ENCODE measurements at places on chromosomes 4 and X.
A peak's percentile ranks its signal among the peaks of the same experiment; 100 is the strongest.

- DNase-seq: no peak
These were observed 286.8 kb upstream of the FSTL5 start for GRCh38 chr4:162450531-162451035.

DNA sequence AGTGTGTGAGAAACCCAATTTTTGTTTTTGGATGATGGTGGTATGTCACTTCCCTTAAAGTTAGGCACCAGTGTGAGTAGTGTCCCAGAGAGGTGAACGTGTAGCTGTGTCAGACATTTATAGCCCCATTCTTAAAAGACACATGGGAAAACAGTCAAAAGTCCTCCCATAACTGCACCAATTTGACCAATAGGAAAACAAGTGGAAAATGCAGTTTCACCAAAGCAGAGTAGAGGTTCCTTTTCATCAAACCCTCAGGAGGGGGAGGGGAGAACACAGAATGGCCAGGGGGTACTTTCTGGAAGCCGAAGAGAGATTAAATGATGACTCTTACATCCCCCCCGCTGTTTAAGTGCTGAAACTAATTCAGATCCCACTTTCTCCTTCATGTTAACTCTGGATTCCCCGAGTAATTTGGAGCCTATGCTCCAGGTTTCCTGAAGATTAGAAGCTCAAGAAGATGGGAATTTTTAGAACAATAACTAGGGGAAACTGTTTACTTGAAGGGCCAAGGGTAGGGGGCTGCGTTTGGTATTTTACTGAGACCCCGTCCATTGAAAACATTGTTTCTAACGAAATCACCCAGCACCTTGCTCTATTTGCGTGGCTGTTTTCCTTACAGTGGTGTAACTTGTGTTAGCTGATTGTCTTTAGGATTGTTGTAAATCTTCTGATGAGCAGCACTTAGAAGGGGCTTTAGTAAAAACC, 2.1 kb upstream of the LEF1 start:
- DNase-seq: no peak

- no peak for DNase-seq
These were observed 9.6 kb upstream of the ABLIM2 start for GRCh38 chr4:8168232-8168631.

GRCh38 chr4:185734214-185734613, 77.8 kb downstream of the SORBS2 start:
- peak; percentile 57 for DNase-seq

- DNase-seq: no peak
These were observed 214.7 kb downstream of the TRAM1L1 start for GRCh38 chr4:116870686-116871085.

- no peak for DNase-seq
These were observed 12.4 kb upstream of the TDO2 start for GRCh38 chr4:155891058-155891457.

- DNase-seq: peak; percentile 84
These were observed 18.4 kb upstream of the LDB2 start for GRCh38 chr4:16916719-16917337.

- DNase-seq: no peak
These were observed 1957.4 kb upstream of the TENM3 start for GRCh38 chr4:180285796-180286195.

- no peak for DNase-seq
These were observed 465 bp downstream of the BMPR1B start for GRCh38 chr4:94758141-94758699.

DNA sequence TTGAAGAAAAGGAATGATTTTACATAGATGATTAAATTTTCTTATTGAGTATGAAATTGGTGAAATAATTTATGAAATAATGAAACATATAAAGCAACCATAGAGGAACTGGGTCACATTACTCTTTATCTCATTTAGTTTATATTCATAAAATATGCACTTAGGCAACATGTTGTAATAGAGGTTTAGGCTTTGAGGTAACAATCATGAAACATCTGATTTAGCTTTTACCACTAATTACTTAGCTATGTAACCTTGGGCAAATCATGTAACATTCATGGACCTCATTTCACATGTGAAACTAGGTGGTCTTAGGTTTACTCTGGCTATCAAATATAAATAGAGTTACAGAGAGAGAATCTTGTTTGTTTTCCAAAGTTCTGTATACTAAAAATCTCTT, 54.5 kb upstream of the SMARCA5 start:
- no peak for DNase-seq

DNA sequence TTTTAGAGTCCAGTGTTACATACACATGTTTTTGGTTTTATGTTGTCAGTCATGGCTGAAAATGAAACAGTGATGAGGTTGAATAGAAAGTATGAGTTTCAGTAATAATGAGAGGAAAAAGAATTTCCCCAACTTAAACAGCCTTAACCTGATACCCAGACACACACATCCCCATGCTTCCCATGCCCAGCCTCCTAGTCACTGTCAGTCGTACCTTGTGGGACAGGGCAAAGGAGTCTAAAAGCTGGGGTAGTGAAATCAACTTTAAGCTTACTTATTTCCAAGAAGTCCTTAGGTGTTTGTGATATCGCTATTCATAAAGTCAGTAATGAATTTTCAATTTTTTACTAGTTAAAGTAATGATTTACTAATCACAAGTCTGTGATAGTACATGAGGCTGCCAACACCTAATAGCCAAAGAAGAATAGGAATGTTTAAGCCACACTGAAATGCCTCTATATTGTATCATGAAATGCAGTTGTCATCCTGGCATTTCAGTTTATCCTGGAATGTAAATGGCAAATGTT, 24.3 kb upstream of the GPR34 start:
- DNase-seq: no peak

GRCh38 chrX:65643531-65644052, 23.9 kb upstream of the MSN start:
- no peak for DNase-seq

GRCh38 chr4:121182296-121182695, 18.2 kb upstream of the TNIP3 start:
- peak; percentile 59 for DNase-seq

- no peak for DNase-seq
These were observed 55.9 kb upstream of the RASSF6 start for GRCh38 chr4:73676136-73676535.

GRCh38 chr4:169566021-169566818, 46.2 kb downstream of the NEK1 start:
- DNase-seq: peak; percentile 64

DNA sequence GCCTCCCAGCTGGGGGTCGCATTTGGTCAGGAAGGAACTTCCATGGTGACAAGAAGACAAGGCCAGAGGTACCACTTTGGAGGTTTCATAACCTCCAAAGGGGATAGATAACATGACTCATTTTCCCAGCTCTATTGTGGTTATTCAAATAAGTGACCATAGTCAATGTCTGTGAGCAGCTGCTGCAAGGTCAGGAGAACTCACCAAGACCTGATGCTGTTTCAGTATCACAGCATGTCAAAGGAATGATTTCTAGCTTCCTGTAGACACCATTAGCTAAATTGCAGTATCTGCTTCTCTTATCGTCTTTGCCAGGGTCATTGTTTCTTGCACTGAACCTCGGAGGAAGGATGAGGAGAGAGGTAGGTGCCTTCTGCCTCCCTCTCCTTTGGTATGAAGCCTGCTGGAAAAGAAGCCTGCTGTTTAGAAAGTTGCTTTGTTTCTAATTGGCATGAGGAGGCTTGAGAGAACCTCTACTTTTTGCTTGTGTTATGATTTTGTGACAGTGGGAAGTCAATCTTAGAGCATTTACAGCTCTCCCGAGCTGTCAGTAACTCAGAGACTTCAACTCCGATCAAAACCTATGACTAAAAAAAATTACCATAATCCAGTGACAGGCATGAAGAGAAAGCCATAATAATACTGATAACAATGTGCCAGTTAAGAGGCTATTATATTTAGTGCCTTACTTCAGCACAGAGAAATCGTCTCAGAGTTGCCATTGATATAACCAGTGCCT, 38.0 kb upstream of the GATB start:
- DNase-seq: no peak

- no peak for DNase-seq
These were observed 399.9 kb downstream of the GPM6A start for GRCh38 chr4:175412161-175412560.

DNA sequence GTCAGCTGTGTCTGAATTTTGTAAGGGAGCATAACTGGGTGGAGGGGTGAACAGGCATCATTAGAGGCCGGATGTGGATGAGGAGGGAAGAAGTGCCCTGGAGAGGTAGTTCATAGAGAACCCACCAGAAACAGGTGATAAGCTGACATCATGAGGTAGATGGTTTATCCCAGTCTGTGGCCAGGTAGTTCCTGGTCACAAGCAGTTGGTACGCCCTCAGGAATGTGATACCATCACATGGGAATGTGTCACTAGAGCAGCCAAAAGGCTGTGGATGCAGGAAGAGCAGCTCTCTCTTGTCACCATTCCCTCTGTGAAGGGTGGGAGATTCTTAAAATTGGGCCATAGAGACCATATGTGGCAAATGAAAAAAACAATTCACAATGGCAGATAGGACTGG, 21.9 kb downstream of the MSN start:
- no peak for DNase-seq

DNA sequence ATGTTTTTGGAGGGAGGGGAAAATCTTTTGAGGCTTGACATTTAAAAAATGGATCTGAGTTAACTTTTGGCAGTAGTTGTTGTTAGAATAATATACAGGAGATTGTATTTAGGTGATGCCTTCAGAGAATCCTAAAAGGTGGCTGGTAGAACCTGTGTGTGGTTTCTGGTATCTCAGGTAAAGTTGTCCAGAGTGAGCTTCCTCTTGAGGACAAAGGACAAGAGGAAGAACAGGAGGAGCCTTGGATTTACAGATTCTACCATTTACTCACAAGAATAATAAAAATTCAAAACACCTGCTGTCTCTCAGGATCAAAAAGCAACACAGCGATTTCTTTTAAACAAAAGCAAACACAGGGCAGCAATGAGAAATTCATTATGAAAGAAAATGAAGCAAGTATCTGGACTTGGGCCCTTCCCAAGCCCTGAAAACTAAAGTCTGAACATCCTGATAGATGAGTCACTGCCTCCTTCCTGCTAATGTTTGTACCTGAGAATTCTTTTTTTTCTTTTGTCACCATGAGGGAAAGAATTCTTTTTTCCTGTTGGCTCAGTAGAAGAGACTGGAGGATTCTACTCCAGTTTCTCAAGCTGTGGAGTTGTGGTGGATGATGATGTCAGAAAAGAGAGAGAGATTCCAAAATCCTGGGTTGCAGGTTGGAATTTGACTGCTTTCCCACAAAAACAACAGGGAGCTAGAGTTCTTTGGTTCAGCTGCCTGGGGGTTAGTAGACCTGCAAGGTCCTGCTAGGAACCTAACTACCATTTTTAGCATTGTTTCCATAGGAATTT, 31.5 kb upstream of the RAPGEF2 start:
- DNase-seq: no peak

- DNase-seq: no peak
These were observed 819.1 kb upstream of the EPHA5 start for GRCh38 chr4:66489370-66489769.
